Stimulated activated CD8-positive, alpha-beta memory T cell treated with anti-CD3 and anti-CD28 coated beads, Interleukin-7, amount 100 ng/mL, for 4 hours (primary cell): ENCODE measurements at places on chromosomes 2 and 18.

- no peak for DNase-seq
Observed at GRCh38 chr2:237695201-237695780, 67.9 kb downstream of the LRRFIP1 start.

GRCh38 chr2:232521098-232521497 is 910 bp downstream of the PRSS56 start:
- no peak for DNase-seq

DNA sequence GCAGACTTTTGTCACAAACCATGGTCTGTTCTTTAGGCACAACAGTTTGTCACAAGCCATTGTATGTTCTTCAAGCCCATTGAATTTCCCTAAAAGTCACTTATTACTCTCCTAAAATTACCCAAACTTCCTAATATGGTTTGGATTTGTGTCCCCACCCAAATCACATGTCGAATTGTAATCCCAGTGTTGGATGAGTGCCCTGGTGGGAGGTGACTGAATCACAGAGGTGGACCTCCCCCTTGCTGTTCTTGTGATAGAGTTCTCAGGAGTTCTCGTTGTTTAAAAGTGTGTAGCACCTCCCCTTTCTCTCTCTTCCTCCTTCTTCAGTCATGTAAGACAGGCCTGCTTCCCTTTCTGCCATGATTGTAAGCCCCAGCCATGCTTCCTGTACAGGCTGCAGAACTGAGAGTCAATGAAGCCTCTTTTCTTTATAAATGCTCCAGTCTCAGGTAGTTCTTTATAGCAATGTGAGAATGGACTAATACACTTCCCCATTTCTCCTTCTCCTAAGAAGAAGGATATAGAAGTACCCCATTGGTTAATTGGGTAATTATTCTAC is 11.2 kb upstream of the GYPC start:
- no peak for DNase-seq

- DNase-seq = no peak
Observed at GRCh38 chr18:56789004-56789888, 138.1 kb downstream of the WDR7 start.

GRCh38 chr18:63078471-63078870 is 241.1 kb downstream of the BCL2 start:
- no peak for DNase-seq

DNA sequence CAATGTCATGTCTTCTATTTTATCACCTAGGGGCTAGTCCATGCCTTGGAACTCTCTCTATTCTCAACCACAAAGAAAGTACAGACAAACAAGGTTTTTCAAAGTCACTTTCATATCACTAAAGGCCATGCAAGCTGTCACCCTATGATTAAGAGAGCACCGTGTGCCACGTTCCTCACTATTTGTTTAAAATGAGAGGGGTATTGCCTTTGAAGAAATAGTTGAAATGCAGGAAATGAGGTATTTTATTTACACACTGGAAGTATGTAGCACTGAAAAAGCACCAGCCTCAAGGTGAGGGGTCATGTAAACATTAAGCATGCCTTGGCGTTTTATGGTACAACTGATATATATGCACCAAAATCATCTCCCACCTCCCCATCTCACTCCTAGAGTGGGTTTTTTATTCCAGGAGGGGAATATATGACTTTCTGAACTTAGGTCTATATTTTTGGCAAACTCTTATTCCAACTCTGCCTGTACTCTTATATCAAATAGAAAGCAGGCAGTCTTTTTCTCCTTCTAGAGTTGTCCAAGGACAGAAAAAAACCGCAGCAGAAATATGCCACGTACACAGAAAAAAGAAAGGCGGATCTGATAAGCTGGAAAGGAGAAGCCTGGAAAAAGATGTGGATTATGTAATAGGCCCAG is 53.5 kb downstream of the VSNL1 start:
- DNase-seq = no peak

- no peak for DNase-seq
Observed at GRCh38 chr2:239819091-239819973, 205.8 kb downstream of the NDUFA10 start.

DNA sequence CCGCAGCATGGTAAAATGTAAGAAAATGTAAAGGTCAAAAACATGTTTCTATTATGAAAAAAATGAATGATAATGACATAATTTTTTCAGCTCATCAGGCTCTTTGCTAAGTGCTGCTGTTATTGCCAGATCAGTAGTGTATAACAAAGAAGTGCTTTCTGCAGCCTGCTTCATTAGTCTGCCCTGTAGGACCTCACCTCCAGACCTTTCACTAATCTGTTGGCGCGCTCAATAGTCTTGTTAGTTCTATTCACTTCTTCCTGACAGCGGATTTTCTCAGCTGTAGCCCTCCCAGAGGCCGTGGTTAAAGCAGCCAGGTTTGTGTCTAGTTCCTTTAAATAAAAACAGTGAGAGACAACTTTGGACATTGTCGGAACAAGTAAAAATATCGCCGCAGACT is 97.7 kb downstream of the CDCA7 start:
- DNase-seq = no peak

DNA sequence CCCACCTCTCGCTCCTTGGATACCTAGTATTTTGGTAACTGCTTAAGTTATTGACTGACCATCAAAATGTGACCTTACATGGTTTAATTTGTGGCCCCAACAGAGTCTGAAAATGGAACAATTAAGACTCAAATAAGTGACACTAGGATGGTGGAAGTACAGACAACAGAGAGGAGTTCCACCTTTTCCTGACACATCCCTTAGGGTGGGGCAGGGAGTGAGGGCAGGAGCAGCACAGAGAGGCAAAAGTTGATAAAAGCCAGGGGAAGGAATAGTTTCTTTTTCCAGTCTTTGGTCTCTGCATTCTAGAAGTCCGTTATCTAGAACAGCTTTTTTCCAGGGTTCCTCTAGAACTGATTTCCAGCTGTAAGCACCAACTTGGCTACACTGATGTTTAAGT is 32.2 kb downstream of the FTCDNL1 start:
- no peak for DNase-seq

DNA sequence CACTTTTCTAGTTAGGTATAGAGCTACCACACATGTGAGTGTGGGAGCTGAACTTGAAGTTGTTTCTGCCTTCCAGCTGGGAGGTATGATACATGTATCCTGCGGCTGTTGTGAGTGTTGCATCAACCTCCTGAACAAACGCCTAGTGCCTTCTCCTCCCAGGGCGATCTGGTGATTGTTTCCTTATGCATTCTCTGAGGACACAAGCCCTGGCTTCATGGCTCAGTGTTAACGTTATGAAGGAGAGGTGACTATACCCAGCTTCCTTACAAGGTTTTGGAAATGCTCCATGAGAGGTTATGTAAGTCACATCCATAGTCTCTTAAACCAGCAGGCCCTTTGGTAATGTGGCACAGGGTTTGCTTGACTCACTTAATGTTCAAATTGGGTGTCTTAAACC is 64.9 kb downstream of the SPRED2 start:
- DNase-seq = no peak

DNA sequence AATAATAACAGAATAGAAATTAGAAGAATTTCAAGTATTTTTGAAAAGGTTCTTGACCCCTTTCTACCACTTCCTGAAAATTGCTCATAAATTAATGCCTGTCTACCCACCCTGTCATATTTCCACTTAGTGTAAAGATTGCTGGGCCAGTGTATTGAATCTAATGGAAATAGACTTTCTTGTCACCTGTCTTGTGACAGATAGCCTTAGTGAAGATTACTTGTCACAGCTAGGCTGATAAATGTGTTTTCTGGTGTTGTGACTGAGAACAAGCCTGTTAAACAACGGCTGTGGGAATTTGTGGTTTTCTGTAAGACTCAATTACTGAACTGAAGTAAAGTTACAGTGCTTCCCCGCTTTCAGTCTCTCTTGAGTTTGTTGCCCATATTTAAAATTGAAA is 37.0 kb downstream of the PIK3C3 start:
- DNase-seq = no peak

- no peak for DNase-seq
Observed at GRCh38 chr2:239189711-239190131, 211.1 kb downstream of the HDAC4 start.

GRCh38 chr18:49886891-49887764 is 73.8 kb upstream of the ACAA2 start:
- no peak for DNase-seq

DNA sequence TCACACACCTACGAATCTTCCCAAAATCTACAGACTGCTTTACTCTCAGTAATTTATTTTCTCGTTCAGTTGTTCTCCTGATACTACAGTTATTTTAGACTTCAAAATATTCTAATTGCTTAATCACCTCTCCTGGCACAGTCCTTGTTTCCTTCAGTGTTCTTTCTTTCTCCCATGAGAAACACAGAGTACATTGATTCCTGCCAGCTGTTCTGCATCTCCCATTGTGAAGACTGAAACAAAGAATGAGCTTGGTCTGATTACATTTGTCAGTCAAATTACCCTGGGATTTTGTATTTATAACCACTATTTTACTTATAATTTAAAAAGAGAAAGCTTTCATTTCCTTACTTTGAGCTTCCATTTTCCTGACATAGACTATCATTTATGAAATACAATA is 63.9 kb upstream of the TANK start:
- no peak for DNase-seq
